ENCODE measurements at places on chromosomes 4 and X.

DNA sequence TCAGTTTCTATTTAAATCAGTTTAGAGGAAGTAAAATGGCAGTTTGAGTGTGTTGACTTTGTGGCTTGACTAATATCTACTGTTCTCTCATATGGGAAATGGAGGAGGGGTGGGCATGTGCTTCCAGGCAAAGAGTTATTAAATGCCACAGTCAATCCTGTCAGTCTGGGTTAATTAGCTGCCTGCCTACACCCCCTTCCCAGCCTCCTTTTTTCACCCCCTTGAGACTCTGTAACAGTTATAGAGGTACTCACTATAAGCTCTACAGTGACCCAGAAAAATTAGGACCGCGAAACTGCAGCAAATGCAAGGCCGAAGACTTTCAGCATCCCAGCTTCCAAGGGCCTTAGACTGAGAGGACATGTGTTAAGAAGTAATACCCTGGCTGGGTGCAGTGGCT lies 165.2 kb downstream of the CORIN start:
- no peak for DNase-seq

DNA sequence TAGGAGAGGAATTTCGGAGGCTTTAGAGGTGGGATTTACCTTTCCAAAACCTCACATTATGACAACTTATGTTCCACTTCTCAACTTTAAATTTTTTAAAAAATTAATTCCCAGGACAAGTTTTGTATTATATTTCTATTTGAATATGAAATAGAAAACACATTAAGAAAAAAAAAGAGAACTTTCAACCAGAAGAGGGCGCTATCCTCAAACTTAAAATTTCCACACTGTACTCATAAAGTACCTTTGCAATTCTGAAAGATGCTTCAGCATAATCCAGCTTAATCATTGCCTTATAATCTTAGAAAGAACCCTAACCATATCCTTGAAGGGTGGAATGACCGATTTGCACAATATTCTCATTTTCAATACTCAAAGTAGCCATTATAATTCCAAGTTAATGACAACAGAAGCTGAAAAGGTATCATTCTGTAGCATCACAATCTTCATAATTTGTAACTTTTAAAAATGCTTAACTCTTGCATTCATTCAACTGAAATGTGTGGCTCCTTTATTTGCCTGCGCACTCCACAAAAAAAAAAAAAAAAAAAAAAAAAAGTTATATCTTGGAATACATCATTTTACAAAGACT lies 158.0 kb downstream of the KCNIP4 start:
- DNase-seq: no peak

DNA sequence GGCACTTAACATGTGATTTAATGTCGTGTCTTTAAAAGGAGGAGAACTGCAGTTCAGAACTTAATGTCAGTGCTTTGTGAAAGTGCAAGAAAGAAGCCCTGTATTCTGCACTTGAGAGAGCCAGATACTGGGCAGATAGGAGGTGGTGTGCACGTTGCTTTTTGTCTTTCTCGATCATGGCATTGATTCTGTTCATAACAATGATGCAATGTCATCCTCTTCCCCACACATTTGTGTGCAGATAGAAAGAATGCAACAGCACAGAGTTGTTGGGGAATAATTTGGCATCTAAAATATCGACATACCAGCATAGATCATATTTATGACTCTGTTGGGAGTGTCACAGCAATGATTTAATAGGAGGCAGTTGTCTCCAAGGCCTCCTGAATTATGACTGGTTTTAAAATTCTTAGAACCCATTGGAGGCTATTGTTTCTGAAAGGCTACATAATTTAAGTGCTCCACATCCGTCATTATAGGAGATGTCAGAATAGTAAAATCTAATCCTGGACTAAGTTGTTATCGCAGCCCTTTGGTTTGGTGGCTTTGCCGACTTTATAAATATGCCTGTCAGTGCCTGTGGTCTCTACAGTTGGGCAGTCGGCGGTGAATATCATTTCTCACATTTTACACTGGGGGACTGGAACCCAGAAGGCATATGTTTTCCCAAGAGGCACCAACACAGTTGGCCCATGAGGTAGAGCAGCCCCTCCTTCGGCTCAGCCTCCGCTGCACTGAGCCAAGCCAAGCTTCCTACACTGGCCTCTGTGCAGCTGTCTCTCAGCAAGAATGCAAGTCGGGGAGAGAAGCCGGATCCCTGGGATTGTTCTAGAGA lies 124.9 kb downstream of the PTTG2 start:
- no peak for DNase-seq

DNA sequence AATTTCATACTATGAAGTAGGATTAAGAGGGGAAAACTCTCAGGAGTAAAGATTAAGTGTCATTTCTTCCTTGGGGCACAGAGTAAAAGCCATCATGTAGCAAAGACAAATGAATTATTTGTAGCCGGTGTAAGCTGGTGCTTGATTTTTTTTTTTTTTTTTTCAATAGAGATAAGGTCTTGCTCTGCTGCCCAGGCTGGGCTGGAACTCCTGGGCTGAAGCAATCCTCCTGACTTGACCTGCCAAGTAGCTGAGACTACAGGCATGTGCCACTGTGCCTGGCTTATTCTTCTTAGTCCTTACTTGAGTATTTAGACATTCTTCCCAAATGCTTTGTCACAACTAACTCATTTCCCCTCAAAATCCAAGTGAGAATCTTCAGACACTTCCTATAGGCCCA lies 125.7 kb downstream of the STOX2 start:
- no peak for DNase-seq

DNA sequence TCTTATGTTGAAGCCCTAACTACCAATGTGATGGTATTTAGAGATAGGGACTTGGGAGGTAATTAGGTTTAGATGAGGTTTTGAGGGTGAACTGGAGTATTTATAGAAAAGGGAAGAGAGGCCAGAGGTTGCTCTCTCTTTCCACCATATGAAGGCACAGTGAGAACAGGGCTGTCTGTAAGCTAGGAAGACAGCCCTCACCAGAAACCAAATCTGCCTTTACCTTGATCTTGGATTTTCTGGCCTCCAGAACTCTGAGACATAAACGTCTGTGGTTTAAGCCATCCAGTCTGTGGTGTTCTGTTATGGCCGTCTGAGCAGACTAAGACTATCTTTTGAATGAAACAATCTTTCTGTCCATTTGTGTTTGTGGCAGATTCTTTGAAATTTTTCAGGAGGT lies 223.7 kb downstream of the PDHA2 start:
- DNase-seq: no peak

DNA sequence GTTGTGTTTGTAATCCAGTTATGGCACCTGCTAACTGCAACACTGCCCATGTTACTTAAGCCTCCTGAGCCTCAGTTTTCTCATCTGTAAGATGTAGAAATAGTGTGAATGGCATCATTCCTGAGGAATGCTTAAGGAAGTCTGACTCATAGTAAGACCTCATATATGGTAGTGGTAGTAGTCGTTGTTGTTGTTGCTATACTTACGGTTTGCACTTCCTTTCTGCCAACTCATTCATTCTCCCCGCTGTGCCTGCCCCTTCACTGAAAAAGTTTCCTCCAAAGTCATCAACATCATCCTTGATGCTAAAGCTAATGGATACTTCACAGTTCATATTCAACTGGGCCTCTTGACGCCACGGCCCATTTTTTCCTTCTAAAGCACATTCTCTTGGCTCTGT lies 54.2 kb upstream of the SPANXN3 start:
- DNase-seq: no peak

DNA sequence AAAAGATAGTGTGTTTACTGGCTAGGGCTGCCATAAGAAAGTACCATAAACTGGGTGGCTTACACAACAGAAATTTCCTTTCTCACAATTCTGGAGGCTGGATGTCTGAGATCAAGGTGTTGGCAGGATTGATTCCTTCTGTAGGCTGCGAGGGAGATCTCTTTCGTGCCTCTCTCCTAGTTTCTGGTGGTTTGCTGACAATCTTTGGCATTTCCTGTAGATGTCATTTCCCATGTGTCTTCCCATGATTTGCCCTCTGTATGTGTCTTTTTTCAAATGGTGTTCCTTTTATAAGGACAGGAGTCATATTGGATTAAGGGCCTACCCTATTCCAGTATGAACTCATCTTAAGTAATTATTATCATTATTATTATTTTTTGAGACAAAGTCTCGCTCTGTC lies 27.9 kb upstream of the LCORL start:
- no peak for DNase-seq

GRCh38 chr4:47788126-47788525 lies 49.7 kb downstream of the CORIN start:
- no peak for DNase-seq

DNA sequence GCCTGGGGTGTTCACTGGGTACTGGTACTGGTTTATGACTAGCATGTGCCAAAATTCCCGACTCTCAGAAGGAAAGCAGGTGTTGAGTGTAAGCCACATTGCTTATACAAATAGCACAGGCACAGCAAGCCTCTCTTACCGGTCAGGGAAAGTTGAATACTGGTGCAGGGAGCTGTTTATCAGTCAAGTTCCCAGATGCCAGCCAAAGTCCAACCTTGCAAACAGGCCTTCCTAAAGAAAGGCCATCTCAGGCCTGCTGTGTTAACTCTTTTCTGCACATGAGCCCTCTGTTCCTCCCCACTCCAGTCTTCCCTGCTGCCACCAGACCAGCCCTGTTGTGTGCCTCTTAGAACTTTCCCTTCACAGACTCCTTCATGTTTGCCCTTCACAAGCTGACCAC lies 34.2 kb downstream of the PKD2 start:
- DNase-seq: no peak

DNA sequence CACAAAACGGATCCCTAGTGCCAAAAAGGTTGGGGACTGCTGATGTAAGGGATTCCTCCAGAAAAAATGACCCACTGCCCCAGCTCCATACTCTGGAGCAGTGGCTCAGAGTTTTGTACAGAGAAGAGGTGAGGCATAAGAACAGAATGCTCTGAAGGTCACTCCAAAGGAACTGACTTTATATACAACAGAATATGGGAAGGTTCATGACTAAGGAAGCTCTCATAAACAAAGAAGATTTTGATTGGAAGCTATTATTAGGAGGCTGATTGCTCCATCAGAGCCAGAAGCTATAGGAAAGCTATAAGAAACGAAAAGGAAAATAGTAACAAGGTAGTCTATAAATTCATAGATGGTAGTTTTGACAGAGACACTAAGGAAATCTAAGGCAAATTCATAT lies 203.1 kb downstream of the SLC7A11 start:
- no peak for DNase-seq

- DNase-seq: no peak
These were observed 12.7 kb downstream of the ACOX3 start for GRCh38 chr4:8427761-8428287.

DNA sequence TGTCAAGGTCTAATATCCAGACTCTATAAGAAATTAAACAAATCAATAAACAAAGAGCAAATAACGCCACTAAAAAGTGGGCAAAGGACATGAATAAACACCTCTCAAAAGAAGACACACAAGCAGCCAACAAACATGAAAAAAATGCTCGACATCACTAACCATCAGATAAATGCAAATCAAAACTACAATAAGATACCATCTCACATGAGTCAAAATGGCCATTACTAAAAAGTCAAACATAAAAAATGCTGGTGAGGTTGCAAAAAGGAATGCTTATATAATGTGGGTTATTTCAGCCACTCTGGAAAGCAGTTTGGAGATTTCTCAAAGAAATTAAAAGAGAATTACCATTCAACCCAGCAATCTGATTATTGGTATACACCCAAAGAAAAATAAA lies 481.1 kb downstream of the STPG2 start:
- DNase-seq: no peak

GRCh38 chr4:26163425-26164362 lies 157.1 kb upstream of the RBPJ start:
- DNase-seq: no peak

GRCh38 chr4:182880387-182881356 lies 36.5 kb downstream of the DCTD start:
- DNase-seq: no peak

GRCh38 chr4:101960431-101960830 lies 169.9 kb downstream of the BANK1 start:
- DNase-seq: no peak

- no peak for DNase-seq
These were observed 28.3 kb downstream of the CNGA2 start for GRCh38 chrX:151762802-151763201.

- no peak for DNase-seq
These were observed 84.6 kb downstream of the EVC start for GRCh38 chr4:5795580-5795979.

- no peak for DNase-seq
These were observed 62.3 kb downstream of the AGTR2 start for GRCh38 chrX:116232833-116233232.

- no peak for DNase-seq
These were observed 24.8 kb downstream of the IL13RA1 start for GRCh38 chrX:118751950-118752783.

GRCh38 chr4:3291969-3292570 lies 751 bp upstream of the RGS12 start:
- no peak for DNase-seq

DNA sequence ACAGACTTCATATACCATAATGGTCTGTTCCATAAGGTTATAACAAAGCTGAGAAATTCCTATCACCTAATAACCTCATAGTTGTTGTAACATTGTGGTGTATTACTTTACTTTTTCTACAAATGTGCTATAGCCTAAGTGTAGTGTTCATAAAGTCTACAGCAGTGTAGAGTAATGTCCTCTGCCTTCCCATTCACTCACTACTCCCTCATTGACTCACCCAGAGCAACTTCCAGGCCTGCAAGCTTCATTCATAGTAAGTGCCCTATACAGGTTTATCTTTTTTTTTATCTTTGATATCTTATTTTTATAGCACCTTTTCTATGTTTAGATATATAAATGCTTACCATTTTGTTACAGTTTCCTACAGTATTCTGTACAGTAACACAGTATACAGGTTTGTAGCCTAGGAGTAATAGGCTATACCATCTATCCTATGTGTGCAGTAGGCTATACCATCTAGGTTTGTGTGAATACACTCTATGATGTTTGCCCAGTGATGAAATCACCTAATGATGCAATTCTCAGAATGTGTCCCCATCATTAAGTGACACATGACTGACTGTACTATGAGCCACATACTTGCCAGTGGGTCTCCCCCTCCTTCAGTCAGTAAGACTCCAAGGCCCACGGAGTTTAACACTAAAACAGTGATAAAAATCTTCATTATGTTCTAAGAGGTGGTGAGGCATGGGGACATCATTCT lies 299.9 kb downstream of the UNC5C start:
- DNase-seq: no peak

GRCh38 chr4:142314686-142315085 lies 531.4 kb downstream of the INPP4B start:
- no peak for DNase-seq

- DNase-seq: no peak
These were observed 57.2 kb downstream of the CPZ start for GRCh38 chr4:8649631-8650361.

- no peak for DNase-seq
These were observed 179.2 kb downstream of the SLC7A11 start for GRCh38 chr4:138062929-138063328.

DNA sequence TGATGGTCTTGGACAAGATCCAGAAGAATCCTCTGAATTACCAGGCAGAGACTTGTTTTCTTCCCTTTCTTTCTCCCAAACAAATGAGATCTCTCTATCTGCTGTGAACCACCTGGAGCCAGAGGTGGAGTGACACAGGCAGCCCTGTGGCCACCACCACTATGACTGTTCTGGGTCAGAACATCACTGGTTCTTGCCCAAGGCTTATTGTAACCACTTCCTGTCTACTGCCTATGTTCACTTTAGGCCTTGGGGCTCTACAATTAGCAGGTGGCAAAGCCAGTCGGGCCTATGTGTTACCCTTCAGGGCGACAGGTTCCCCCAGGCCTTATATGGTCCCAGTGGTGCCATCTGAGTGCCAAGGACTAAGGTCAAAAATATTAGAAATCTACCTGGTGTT lies 161.2 kb downstream of the GLUD2 start:
- DNase-seq: no peak

- DNase-seq: no peak
These were observed 33.0 kb downstream of the FREM3 start for GRCh38 chr4:143667461-143667860.

All from activated T-cell treated with anti-CD3 and anti-CD28 coated beads for 1 hour (primary cell).